A549 treated with ZK216348 at 1 μM for 4 hours (cell line): ENCODE measurements at places on chromosomes 11 and 22. TPM values are rescaled to one million over a fixed set of nuclear protein-coding genes. Genes with fewer than 3 reads are reported as not detected.

Gene TSPAN18
- total RNA-seq, result 1.9 to 3.6 TPM (median 2.9 TPM) in 5 replicates

Gene CAVIN3
- total RNA-seq, result 19.2 to 36.5 TPM (median 27.2 TPM) in 5 replicates

Gene BIK
- 0.81 to 2.1 TPM (median 1.2 TPM) in 5 replicates for total RNA-seq

Gene CSNK2A3
- 1.8 to 2.8 TPM (median 1.9 TPM) in 5 replicates for total RNA-seq

Gene DLAT
- total RNA-seq, result 22.0 to 37.2 TPM (median 29.2 TPM) in 5 replicates

Gene UBE4A
- 7.0 to 11.1 TPM (median 9.9 TPM) in 5 replicates for total RNA-seq

Gene PRG3
- total RNA-seq, result not detected in 5 replicates

Gene NPTXR
- total RNA-seq, result 8.3 to 15.1 TPM (median 11.2 TPM) in 5 replicates

Gene ARHGAP8
- 1.2 to 2.0 TPM (median 1.4 TPM) in 5 replicates for total RNA-seq

Gene SUSD2
- 41.6 to 76.6 TPM (median 72.0 TPM) in 5 replicates for total RNA-seq

Gene HDHD5
- total RNA-seq, result 22.9 to 46.2 TPM (median 42.8 TPM) in 5 replicates

Gene ATG13
- total RNA-seq, result 38.3 to 59.5 TPM (median 55.5 TPM) in 5 replicates

Gene TMEM191C
- total RNA-seq, result 0.88 to 2.1 TPM (median 1.3 TPM) in 5 replicates

Gene PGR
- not detected in 5 replicates for total RNA-seq

Gene MAPK8IP2
- 1.9 to 4.8 TPM (median 4.1 TPM) in 5 replicates for total RNA-seq

Gene MS4A15
- not detected in 5 replicates for total RNA-seq

Gene APBB1
- 14.1 to 22.3 TPM (median 19.7 TPM) in 5 replicates for total RNA-seq

Gene CATSPER1
- total RNA-seq, result 1.2 to 2.4 TPM (median 2.1 TPM) in 5 replicates

Gene ARHGAP42
- 3.5 to 7.4 TPM (median 5.5 TPM) in 5 replicates for total RNA-seq

Gene CCS
- 22.1 to 34.1 TPM (median 30.4 TPM) in 5 replicates for total RNA-seq

Gene RAG2
- not detected in 5 replicates for total RNA-seq

Gene LMNTD2
- 1.5 to 4.4 TPM (median 2.8 TPM) in 5 replicates for total RNA-seq

Gene GPR83
- 0.06 to 0.09 TPM (median 0.07 TPM) in 4 of 5 replicates, not detected in the other for total RNA-seq

Gene TIMM10
- total RNA-seq, result 147 to 188 TPM (median 152 TPM) in 5 replicates

Gene PARVA
- total RNA-seq, result 21.9 to 26.5 TPM (median 25.4 TPM) in 5 replicates

Gene BARX2
- total RNA-seq, result not detected in 5 replicates

Gene PRAME
- total RNA-seq, result 97.4 to 115 TPM (median 110 TPM) in 5 replicates

Gene GRIA4
- not detected in 5 replicates for total RNA-seq

Gene CLDN5
- not detected in 5 replicates for total RNA-seq

Gene OR5B3
- not detected in 5 replicates for total RNA-seq

Gene CD3D
- total RNA-seq, result not detected in 5 replicates

Gene PATE3
- not detected in 5 replicates for total RNA-seq

Gene RAB36
- 5.1 to 8.4 TPM (median 7.1 TPM) in 5 replicates for total RNA-seq

Gene GDPD4
- total RNA-seq, result not detected in 5 replicates

Gene MRGPRX3
- total RNA-seq, result not detected in 5 replicates

Gene OSBP2
- total RNA-seq, result 7.9 to 13.0 TPM (median 10.7 TPM) in 5 replicates

Gene TRIM21
- 20.5 to 26.1 TPM (median 23.1 TPM) in 5 replicates for total RNA-seq

Gene LGALS12
- not detected in 5 replicates for total RNA-seq

Gene SEPTIN3
- 0.83 to 1.5 TPM (median 1.3 TPM) in 5 replicates for total RNA-seq

Gene OR8H3
- not detected in 5 replicates for total RNA-seq

Gene SMTNL1
- not detected in 5 replicates for total RNA-seq

Gene CELSR1
- 17.2 to 31.0 TPM (median 28.1 TPM) in 5 replicates for total RNA-seq

Gene CHRNA10
- total RNA-seq, result 0.55 to 1.9 TPM (median 0.93 TPM) in 5 replicates
